ENCODE measurements at places on chromosomes 1 and 21.

GRCh38 chr1:198660341-198661261 lies 21.8 kb downstream of the PTPRC start:
- no peak for DNase-seq

DNA sequence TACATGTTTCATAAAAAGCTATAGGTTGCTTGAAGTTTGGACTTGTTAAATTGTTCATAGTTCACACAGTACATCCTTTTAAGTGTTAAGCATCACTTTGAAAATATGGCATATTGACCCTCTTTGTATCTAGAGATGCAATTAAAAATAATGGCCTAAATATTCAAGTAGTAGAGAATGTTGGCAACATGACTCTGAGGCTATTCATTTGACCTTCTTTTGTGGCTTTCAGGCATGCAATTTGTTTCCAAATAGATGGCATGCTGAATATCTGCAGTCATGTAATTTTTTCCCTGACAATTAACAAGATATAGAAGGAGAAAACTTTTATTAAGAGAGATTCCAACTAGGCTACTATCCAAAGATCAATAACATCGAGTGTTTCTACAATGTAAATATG lies 230.5 kb upstream of the ZRANB2 start:
- no peak for DNase-seq

DNA sequence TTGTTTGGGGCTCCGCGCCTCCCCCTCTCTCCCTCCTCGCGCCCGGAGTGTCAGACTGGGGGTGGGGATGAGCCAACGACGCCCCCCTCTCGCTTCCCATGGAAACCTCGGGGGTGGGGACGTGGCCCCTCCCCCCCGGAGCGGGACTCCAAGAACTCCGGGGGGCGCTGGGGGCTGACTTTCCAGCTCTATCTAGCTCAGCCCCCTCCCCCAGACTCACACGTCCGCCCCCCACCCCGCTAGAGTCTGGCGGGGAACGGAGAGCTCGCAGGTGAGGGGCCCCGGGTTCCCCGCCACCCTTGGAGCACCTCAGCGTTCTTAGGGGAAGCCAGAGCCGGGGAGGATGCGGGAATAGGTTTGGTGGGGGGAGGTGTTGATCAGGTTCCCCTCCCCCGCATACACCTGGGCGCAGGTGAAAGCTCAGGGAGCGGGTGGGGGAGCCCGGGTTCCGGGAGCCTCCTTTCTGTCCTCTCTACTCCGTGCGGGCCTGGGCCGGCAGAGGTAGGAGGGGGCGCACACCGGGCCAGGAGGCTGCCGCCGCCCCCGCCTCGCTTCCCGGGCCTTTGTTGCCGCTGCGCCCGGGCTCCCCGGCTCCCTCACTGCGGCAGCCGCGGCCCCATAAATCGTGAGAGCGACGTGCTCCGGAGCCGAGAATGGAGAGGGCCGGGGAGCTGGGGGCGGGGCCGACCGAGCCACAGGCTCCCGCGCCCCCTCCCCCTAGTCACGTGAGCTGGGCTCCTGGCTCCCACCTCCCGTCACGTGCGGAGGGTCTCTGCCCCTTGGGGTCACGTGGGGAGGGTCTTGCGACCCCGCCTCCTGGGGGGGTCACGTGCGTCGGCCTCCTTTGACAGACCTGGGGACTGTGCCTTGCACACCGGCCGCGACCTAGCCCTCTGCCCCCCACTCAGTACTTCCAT lies 1.9 kb downstream of the EFNA3 start:
- no peak for DNase-seq

DNA sequence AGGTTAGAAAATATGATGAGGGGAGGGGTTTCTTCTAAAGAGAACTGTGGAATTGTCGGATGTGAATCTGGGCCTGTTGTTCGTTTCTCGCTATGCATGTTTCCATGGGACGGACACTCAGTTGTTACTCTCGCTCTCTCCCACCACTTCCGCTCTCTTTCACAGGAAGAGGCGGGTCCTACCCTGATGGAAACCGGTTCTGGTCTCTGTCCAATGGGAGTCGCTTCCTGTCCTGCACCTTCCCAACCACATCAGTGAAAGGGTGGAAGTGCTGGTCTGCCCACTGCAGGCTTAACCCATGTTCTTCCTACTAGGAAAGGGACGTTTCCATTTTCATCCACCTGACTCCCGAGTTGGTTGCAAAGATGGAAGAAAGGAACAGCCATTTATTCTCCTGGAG lies 119.4 kb downstream of the KCNJ15 start:
- no peak for DNase-seq

- no peak for DNase-seq
These were observed 402.7 kb upstream of the DAB1 start for GRCh38 chr1:57826535-57826934.

All from stimulated activated CD4-positive, alpha-beta T cell treated with anti-CD3 and anti-CD28 coated beads, TNF-alpha, amount 100 ng/mL, for 24 hours (primary cell).